ENCODE measurements at places on chromosomes 11 and 22. TPM values are rescaled to one million over a fixed set of nuclear protein-coding genes. Genes with fewer than 3 reads are reported as not detected.

Gene OSM
- not detected for total RNA-seq

Gene NOX4
- 5.3 TPM for total RNA-seq

Gene HTR3B
- not detected for total RNA-seq

GRCh38 chr11:110317516-110317932 lies 21.1 kb upstream of the RDX start:
- DNase-seq: no peak
- H3K27me3 ChIP-seq: no peaks in the 10 kb centered on the region
- H3K4me3 ChIP-seq: no peak overlapping the region
- peaks cover 8% of the 10 kb centered on the region for H3K4me1 ChIP-seq

DNA sequence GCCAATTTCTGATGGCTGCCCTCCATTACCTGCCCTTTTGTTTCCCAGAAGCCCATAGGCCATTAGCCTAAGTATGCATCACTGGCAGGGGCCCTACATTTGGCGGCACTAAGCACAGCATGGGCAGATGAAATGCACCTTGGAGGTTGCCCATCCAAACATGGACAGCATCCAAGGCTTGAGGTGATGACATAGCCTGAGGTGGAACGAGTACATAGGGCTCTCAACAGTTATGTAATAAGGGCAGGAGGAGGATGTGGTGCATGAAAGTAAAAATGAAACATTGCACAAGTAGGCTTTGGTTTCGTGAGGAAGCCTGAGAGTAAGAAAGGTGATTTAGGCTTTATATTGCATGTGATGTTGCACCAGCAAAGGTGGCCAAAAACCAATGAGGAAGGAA lies 148.1 kb downstream of the FAM76B start:
- no peak for DNase-seq
- no peaks in the 10 kb centered on the region for H3K4me1 ChIP-seq

- DNase-seq: no peak
- peaks cover 45% of the 10 kb centered on the region for H3K36me3 ChIP-seq
- peak overlapping the region; percentile 93 for H3K4me3 ChIP-seq
- peaks cover 5% of the 10 kb centered on the region for H3K27me3 ChIP-seq
- H3K27ac ChIP-seq: peak overlapping the region; percentile 95
These were observed 994 bp downstream of the TAGLN start for GRCh38 chr11:117199916-117200812.

DNA sequence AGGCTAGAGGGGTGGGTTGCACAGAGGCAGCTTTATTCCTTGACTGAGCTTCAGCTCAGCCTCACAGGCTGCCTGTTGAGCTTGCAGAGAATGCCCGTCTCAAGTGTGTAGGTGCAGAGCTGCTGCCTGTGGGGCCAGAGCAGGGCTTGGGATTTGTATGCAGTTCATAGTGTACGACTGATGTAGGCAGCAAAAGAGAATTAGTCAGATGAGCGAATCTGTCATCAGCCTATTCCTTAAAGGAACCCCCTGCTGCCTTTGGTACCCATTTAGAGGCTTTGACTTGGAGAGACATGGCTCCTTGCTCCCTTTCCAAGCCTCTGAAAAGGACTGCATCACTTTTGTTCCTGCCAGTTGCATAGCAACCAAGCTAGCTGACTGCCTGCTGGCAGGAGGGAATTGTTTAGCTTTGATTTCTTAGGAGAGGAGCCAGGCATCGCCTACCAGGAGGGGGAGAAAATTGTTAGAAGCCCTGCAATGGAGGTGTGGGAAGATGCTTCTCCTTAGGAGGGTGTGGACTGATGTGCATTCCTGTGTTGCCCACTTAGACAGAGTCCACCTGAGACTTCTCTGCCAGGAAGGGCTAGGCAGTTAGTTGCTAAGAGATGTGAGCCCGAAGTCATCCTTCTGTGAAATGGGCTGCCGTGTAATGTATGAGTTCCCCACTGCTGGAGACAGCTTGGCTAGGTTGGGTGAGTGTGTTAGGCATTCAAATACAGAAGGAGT lies 10.9 kb downstream of the ACO2 start:
- peak; percentile 64 for DNase-seq
- H3K4me1 ChIP-seq: peaks cover 59% of the 10 kb centered on the region
- H3K4me3 ChIP-seq: peak overlapping the region; percentile 62

- H3K27me3 ChIP-seq: peaks cover 39% of the 10 kb centered on the region
- H3K4me3 ChIP-seq: no peak overlapping the region
- no peaks in the 10 kb centered on the region for H3K36me3 ChIP-seq
- no peak overlapping the region for H3K27ac ChIP-seq
These were observed 44.5 kb downstream of the SC5D start for GRCh38 chr11:121337078-121337477.

DNA sequence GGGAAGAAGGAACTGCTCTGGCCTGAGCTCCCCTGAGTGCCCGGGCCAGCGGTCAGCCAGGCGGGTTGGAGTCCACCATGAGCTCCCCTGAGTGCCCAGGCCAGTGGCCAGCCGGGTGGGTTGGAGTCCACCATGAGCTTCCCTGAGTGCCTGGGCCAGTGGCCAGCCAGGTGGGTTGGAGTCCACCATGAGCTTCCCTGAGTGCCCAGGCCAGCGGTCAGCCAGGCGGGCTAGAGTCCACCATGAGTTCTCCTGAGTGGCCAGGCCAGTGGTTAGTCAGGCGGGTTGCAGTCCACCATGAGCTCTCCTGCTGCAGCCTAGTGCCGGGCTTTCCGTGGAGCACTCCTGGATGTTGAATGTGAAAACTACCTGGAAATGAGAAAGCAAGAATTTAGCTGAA lies 844.0 kb downstream of the TBC1D22A start:
- DNase-seq: no peak
- no peaks in the 10 kb centered on the region for H3K4me1 ChIP-seq
- H3K27me3 ChIP-seq: no peaks in the 10 kb centered on the region
- peaks cover 8% of the 10 kb centered on the region for H3K36me3 ChIP-seq
- no peak overlapping the region for H3K4me3 ChIP-seq
